ENCODE measurements at places on chromosomes 13 and 19.

DNA sequence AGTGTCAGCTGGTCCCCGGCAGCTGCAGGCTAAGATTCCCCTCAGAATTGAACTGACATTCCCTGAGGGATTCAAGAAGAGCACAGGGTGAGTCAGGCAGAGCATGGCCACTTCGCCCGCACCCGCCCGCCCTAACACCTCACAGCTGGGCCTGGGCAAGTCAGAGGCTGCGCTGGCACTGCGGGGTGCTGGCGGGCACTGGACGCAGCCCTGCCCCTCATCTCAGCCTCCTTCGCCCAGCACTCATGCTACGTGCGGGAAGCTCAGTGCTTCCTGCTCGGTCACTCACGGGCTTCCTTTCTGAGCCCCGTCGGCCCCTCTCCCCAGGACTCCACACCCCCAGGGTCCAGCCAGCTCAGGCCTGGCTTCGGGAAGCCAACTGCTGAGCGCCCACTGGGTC lies 56.9 kb downstream of the MLLT1 start:
- no peak for DNase-seq

GRCh38 chr13:78562237-78562889 lies 41.0 kb downstream of the POU4F1 start:
- DNase-seq: no peak

- peak; percentile 13 for DNase-seq
Measured at GRCh38 chr19:1618157-1619093, 13.2 kb upstream of the UQCR11 start.

GRCh38 chr13:30045916-30046704 lies 195.7 kb upstream of the UBL3 start:
- DNase-seq: no peak

- no peak for DNase-seq
Measured at GRCh38 chr19:47741544-47742140, 3.7 kb upstream of the NOP53 start.

DNA sequence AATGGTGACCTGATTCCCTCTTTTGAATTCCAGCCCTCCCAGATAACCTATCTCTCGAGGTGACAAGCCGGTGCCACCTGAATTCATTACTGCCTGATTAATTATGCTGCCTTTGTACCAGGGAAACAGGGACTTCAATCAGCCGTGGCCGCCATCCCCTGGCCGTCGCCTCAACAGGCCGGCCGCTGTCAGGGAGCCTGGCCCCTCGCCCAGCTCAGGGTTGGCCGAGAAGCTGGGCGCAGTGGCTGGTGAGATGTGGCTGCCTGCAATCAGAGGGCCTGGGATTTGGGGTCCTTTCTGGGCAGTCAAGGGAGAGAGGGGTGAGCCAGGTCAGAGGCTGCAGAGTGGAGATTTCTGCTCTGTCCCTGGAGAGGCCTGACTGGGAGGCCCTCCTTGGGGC lies 91.2 kb downstream of the KCTD15 start:
- no peak for DNase-seq

- DNase-seq: no peak
Measured at GRCh38 chr19:35099155-35099896, 16.3 kb upstream of the FXYD3 start.

- DNase-seq: no peak
Measured at GRCh38 chr19:1974381-1975161, 33.6 kb downstream of the CSNK1G2 start.

GRCh38 chr13:32515246-32515645 lies 23.3 kb downstream of the N4BP2L2 start:
- DNase-seq: no peak

DNA sequence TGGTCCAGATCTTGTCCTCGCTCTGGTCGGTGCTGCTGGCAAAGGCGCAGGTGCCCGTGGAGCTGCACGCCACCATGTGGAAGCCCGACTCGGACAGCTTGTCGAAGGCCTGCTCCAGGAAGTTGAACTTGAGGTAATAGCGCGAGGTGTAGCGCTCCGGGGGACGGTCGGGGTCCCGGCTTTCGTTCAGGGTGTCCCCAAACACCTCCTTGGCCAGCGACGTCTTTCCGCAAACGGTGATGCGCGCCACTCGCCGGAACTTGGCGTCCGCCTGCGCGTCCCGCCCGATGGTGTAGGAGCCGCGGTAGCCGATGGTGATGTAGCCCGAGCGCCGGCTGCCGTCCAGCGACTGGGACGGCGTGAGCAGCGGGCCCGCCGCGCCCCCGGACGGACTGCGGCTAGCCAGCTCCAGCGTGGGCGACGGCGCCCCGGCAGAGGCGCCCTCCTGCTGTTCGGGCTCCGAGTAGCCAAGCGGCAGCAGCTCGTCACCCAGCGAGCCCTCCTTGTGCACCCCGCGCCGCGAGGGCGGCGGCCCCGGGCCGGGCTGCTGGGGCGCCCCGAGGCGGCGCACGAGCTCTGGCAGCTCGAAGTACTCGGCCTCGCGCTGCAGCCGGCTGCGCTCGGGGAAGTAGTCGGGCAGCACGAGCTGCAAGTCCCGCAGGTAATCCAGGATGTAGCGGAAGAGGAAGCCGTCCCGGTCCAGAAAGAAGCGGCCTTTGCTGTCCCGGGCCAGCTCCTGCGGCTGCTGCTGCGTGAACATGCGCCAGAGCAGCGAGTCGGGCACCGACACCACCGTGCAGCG lies 801 bp downstream of the KCTD12 start:
- DNase-seq: no peak

DNA sequence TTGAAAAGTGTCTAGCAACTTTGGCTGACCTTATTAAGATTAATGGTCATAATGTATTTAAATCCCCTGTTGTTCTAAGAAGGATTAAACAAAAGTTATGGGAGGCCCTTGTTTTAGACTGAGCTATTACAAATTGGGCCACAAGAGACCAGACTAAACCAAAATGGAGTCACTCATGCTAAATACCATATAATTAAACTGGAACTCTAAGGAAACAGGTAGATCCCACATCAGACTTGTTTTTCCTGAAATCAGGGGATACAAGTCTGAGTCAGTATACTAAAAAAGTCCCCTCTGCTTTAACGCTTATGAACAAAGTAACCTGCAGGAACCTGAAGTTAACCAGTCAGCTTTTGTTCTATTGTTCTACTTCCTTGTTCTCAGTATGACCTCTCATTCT lies 305.9 kb upstream of the SGCG start:
- no peak for DNase-seq

DNA sequence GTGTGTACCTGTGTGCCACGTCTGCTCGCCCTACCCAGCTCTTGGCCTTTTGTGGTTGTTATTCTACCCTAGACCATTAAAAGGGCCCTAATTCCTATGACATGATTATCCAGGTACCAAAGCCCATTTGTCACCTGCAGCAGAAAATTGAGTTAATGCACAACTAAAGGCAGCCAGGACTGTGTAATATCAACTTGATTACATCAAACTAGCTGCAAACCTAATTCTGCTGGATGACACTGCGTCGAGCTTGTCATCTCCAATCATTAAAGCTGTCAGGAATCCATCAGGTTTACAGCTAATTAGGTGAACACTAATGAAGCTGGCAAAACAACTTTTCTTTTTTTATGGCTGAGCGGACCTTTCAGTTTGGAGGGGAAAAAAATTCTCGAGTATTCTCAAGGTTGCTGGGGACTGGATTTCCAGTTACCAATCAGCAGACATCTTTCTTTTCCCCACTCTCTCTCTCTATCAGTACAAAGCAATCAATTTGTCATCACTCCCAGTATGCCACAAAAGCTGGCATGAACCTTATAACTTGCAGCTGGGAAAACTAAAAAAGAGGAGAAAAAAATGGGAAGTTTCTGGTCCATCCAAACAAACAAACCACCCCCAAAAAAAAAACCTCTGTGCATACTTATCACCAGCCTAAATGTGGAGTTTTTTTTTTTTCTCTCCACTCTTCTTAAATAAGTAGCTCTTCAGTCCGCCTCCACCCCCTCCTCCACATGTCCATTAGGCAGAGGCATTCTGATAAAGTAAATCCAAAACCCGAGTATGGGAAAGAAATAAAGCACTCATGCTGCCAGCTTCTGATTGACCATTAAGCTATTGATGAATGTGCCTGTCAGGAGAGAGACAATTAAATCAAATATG lies 2.8 kb downstream of the TSHZ3 start:
- no peak for DNase-seq

- DNase-seq: no peak
Measured at GRCh38 chr19:4375164-4376027, 25.0 kb downstream of the SH3GL1 start.

GRCh38 chr13:39415008-39415802 lies 187.8 kb downstream of the LHFPL6 start:
- peak; percentile 24 for DNase-seq

DNA sequence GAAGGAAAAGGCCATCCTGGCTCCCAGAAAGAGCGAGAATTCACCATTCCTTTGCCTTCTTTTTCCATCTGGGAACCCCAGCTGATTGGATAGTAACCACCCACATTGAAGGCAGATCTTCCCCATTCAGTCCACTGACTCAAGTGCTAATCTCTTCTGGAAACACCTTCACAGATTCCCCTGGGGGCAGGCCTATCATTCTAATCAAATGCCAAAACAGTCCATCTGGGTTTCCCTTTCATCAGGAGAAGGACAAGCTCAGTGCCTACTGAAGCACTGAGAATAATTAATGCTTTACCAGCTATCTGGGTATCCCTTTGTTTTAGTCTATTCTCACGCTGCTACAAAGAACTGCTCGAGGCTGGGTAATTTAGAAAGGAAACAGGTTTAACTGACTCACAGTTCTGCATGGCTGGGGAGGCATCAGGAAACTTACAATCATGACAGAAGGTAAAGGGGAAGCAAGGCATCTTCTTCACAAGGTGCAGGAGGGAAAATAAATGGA lies 293.2 kb downstream of the ENOX1 start:
- DNase-seq: no peak

GRCh38 chr13:57672168-57672567 lies 40.6 kb downstream of the PCDH17 start:
- DNase-seq: no peak

DNA sequence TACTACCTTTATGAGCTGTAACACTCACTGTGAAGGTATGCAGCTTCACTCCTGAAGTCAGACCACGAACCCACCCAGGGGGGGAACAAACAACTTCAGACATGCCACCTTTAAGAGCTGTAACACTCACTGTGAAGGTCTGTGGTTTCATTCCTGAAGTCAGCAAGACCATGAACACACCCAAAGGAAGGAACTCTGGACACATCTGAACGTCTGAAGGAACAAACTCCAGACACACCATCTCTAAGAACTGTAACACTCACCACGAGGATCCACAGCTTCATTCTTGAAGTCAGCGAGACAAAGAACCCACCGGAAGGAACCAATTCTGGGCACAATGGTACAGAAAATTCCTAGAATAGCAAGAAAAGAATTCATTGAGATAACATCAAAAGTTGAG lies 1796.5 kb upstream of the MIR17HG start:
- DNase-seq: no peak

DNA sequence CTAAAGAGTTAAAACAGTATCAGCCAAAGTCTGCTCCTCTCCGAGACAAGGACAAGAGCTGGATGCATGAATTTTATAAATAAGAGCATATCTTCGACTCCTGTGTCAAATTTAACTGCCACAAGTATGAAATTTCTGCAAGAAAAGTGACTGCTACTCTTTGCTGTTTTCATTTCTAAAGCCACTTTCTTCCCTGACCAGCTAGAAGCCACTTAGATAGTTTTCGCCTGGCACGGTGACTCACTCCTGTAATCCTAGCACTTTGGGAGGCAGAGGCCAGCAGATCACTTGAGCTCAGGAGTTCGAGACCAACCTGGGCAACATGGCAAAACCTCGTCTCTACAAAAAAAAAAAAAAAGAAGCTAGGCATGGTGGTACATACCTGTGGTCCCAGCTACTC lies 61.3 kb downstream of the ENOX1 start:
- no peak for DNase-seq

DNA sequence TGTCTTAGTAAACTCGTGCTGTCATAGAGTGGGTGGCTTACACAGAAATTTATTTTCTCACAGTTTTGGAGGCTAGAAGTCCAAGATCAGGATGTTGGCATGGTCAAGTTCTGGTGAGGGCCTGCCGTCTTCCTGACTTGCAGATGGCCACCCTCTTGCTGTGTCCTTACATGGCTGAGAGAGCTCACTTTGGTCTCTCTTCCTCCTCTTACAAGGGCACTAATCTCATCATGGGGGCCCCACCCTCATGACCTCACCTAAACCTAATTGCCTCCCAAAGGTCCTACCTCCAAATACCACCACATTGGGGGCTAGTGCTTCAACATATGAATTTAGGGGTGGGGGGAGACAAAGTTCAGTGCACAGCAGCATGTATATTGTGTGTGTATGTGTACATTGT lies 14.3 kb upstream of the GPR18 start:
- no peak for DNase-seq

DNA sequence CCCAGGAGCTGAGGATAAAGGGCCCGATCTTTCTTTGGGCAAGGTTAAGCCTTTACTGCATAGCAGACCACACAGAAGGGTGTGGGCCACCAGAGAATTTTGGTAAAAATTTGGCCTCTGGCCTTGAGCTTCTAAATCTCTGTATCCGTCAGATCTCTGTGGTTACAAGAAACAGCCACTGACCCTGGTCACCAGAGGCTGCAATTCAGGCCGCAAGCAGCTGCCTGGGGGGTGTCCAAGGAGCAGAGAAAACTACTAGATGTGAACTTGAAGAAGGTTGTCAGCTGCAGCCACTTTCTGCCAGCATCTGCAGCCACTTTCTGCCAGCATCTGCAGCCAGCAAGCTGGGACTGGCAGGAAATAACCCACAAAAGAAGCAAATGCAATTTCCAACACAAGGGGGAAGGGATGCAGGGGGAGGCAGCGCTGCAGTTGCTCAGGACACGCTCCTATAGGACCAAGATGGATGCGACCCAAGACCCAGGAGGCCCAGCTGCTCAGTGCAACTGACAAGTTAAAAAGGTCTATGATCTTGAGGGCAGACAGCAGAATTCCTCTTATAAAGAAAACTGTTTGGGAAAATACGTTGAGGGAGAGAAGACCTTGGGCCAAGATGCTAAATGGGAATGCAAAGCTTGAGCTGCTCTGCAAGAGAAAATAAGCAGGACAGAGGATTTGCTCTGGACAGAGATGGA lies 8.4 kb upstream of the CEACAM19 start:
- DNase-seq: no peak

DNA sequence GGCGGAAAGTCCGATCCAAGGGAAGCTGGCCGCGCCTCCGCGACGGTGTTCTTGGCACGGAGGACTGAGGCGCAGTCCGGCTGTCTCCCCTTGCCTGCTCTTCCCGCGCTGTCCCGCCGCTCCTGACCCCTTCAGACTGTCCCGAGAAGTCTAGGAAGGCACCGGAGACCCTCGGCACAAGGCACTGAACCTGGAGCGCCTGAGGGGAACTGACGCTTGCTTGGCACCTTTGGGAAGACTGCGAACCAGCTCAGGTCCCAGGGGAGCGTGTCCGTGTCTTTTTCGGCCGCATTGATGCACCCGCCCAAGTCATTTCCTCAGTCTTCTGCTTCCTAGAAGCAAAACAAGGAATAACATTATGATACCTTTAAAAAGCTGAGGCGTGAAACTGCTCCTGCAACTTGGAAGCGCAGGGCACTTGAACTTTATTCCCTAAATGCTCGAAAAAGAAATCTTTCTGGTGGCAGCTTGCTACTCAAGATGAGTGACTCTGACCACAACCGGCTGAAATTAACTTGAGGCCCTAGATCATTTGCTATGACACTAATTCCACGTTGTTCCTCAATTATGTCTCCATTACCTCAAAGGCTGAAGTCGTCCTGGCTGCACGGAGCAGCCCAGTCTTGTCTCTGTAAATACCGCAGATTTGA lies 735 bp upstream of the FLT1 start:
- no peak for DNase-seq

Data from DMS 273 treated with DMSO at 0.1 percent for 48 hours (cell line).